ENCODE measurements at places on chromosomes 12 and 14.

DNA sequence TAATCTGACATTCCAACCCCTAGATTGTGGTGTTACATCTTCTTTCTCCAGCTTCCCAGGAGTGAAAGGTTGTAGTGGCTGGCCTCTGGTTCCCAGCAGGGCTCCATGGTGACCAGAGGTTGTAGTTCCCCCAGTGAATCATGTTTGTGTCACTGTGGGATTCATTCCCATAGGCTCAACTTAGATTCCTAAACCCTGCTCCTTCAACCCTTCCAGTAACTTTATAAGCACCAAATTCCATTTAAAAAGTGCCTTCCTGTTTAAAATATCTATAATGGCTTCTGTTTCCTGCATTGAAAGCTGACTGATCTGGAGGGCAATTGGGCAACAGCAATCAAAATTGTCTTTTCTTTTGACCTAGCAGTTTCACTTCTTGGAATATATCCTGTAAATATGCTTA, 40.5 kb upstream of the TBC1D15 start:
- DNase-seq: peak; percentile 33

DNA sequence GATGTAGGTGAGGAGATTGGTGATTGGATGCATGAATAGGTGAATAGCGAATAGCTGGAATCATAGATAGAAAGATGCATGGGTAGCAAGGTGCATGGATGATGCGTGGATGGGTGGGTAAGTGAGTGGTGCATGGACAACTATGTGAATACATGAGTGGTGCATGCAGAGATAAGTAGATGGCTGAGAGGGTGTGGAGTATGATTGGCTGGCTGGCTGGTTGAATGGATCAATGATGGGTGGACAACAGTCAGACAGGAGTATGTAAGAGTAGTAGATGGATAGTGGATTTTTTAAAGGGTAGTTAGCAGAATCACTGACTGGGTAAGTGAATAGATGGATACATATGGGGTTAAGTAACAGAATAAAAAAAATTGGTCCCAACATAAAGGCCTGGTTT, 33.9 kb downstream of the SERPINA3 start:
- no peak for DNase-seq

GRCh38 chr12:55818140-55818728, 393 bp downstream of the ORMDL2 start:
- DNase-seq: peak; percentile 30

- DNase-seq: no peak
Observed at GRCh38 chr12:49543914-49544815, 5.3 kb downstream of the KCNH3 start.

GRCh38 chr14:67167420-67168109, 21.7 kb upstream of the GARIN2 start:
- DNase-seq: no peak

DNA sequence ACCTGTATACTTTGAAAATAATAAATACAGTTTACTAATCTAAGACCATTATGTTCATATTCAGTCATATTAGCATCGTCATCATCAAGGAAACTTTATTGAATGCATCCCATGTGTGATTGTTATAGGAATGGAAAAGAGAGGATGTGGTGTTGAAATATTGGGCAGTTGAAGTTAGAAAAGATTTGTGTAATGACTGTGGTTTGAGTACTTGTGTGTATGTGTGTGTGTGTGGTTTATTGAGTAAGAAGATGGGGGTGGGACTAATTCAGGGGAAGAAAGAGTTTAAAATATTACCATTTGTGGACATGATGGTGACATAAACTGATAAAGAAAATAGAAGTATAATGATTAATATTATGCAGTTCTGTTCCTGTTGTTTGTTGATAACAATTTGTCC, 238.7 kb upstream of the SEL1L start:
- no peak for DNase-seq

GRCh38 chr14:22052795-22053194, 379.2 kb upstream of the OR4E1 start:
- DNase-seq: no peak

- DNase-seq: no peak
Observed at GRCh38 chr14:101228949-101229541, 325.5 kb upstream of the RTL1 start.

GRCh38 chr14:92585981-92586937, 72.7 kb downstream of the RIN3 start:
- peak; percentile 97 for DNase-seq

GRCh38 chr12:3885277-3886094, 12.3 kb upstream of the PARP11 start:
- peak; percentile 28 for DNase-seq

- DNase-seq: no peak
Observed at GRCh38 chr12:106239951-106240335, 7.9 kb downstream of the CKAP4 start.

DNA sequence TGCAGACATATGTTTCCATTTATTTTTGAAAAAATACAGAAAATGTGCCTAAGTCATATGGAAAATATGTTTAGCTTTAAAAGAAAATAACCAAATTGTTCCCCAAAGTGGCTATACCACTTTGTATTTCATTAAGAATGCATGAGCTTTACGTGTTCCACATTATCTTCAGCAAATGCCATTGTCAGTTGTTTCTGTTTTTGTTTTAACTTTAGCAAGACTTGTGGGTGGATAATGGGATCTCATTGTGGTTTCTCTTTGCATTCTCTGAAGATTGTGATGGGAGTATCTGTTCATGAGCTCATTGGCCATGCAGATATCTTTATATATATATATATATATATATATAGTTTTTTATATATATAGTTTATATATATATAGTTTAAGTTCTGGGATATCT, 181.5 kb downstream of the CCER1 start:
- no peak for DNase-seq

DNA sequence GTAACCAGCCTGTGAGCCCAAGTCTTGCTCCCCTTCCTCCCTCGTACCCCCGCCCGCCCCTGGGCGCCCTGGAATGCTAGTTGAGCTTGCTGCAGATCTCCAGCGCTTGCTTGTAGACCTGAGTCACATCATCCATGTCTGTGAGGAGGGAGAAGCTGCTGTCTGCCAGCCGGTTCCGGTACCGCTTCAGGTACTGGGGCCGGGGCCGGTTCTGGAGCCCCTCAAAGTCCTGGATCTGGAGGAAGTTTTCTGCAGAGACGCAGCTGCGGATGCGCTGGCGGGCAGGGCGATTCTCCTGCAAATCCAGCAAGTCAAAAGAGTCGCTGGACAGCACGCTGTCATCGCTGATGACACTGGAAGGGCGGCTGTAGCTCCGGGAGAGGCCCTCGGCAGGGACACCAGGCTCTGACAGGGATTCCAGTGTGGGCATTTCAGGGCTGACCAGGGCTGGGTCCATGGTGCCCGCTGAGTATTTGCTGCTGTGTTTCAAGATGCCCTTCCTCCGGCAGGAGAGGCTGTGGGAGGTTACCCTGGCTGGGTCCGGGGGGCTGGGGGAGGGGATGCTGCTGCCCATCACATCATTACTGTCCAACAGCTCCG, 71.9 kb downstream of the NUAK1 start:
- no peak for DNase-seq

- DNase-seq: peak; percentile 22
Observed at GRCh38 chr12:59115526-59115925, 195.2 kb upstream of the LRIG3 start.

DNA sequence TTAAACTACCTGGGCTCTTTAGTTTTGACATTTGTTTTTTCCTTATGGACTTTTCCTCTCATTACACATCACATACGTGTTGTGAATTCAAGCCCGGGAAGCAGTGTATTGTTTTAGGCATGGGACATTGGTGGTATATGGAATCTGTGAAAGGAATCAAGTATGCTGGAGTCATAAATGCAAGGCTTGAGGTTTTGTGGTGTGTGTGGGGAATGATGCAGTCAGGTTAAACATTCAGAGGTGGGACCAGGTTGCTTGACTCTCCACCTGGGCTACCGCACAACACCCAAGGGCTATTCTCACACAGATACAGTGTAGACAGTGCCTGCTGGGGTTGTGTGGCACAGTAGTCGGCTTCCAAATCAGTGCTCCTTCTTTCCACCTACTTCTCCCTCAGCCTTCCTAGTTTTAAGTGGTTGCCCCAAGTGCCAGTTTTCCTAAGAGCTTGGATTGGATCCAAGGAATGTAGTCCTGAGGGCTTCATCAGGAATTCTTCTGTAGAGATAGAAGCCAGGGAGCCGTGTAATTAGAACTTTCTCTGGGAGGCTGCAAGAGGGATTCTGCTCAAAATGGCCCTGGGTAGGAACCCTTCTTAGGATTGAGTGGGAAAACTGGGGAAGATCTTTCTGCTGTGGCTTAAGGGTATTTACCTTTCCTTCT, 243.7 kb downstream of the C12orf75 start:
- DNase-seq: no peak

- no peak for DNase-seq
Observed at GRCh38 chr12:106521901-106522300, 60.9 kb upstream of the RFX4 start.

- no peak for DNase-seq
Observed at GRCh38 chr12:108029051-108029835, 99.8 kb upstream of the WSCD2 start.

DNA sequence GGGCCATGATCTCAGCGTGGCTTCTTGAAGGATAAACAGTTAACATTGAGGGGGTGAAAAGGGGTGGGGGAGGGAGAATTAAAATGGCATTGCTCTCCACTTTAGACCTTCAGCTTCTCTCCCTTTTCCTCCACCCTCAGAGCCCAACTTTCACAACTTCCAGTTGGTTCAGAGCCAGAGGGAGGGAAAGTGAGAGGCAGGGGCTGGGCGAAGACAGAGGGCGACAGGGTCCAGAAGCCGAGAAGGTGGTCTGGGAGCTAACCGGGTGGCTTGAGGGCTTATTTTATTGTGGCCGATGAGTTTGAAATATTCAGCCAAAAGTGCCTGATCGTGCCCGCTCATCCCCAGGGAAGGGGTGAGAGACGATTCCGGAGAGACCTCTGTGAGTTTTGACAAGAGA, 4.1 kb downstream of the BMP4 start:
- DNase-seq: no peak

DNA sequence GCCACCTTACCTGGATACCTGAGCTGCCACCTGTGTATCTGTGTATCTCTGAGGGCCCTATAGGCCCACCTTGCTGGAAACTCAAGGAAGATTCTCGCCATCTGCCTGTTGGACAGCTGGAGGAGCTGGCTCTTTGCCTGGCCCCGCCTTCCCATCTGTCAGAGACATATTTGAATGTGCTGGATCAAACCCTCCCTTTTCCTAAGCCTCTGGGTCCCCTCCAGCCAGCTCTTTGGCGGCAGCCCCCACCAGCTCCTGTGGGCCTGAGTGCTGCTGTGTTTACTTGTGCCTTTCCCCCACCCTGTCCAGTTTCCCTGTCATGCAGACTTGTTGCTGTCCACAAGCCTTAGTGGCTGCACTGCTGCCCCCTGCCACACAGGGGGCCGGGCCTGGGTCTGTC, 55.9 kb upstream of the SRSF5 start:
- no peak for DNase-seq

- DNase-seq: no peak
Observed at GRCh38 chr12:46491548-46491947, 119.0 kb upstream of the SLC38A2 start.

- peak; percentile 46 for DNase-seq
Observed at GRCh38 chr14:75861161-75861621, 120.6 kb downstream of the TGFB3 start.

GRCh38 chr12:26557326-26557725, 275.7 kb downstream of the ITPR2 start:
- DNase-seq: no peak

- peak; percentile 22 for DNase-seq
Observed at GRCh38 chr12:128817111-128818015, 6.4 kb downstream of the SLC15A4 start.

- no peak for DNase-seq
Observed at GRCh38 chr12:55039395-55040354, 19.9 kb downstream of the NEUROD4 start.

DNA sequence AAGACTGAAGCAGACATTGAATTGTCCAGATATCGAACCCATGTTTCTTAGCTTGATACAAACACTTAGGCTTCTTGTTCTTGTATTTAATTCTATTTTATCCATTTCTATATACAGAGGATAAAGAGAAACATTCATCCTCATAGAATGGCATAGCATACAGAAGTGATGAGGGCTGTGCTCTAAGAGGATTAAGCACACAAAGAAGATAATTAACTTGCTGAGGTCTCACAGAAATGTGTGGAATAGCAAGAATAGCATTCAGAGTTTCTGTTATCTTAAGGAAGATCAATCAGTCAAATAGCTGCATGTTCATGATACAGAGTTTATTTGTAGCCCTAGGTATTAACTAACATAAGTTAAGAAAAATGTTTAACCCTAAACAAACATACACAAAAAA, 27.3 kb upstream of the STRAP start:
- DNase-seq: no peak

GRCh38 chr12:89928467-89928866, 219.8 kb upstream of the ATP2B1 start:
- no peak for DNase-seq

GRCh38 chr12:6842075-6842474, 1.4 kb downstream of the GNB3 start:
- DNase-seq: no peak

DNA sequence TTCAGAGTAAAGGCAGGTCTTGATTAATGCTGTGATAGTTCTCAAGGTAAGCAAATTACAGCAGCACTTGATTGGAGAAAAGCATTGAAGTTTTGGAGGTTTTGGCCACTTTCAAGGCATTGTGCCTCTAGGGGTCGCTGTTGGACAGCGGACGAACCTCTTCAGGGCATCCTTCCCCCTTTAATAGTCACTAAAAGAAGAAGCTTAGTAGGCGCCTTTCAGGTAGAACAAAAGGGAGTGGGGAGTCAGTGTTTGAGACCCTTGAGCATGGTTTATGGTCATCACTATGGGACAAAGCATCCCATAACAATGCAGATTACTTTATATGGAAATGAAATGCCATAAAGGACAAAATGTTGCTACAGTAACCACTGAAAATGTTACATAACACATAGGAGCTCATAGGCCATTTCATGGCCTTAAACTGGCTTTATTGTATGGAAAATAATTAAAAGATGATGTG, 199.5 kb upstream of the DCN start:
- DNase-seq: peak; percentile 54

DNA sequence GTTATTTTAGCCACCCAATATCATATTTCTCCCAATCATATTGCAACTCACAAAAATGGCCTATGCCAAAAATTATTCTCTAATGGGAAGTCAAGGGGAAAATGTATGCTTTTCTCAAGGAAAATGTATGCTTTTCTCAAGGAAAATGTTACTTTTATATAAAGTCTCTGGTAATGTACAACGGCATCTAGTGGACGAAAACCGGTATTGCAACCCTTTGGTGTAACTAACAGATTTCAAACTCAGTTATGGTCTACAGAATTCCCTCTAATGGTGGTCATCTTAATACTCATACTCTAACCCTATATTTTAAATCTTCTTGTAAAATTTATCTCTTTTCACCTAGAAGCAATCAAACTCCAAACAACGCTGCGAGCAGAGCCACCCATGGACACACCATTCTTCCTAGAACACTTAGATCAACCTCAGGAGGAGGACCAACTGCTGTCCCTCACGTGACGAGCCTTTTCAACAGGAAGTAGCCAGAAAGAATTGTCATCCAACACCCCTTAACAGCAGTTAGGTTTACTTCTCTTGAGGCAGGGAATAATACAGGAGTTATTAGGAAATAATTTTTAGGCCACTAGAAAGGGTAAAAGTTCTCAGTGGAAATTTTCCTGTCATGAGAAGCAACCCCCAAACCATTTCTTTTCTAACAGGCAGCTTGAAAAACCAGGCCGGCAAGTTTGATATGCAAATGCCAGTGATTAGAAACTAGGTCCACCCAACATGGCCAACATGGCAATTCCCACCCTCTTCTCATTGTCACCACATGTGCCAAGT, 20.1 kb downstream of the APOBEC1 start:
- peak; percentile 22 for DNase-seq

GRCh38 chr12:108561852-108562347, 496 bp upstream of the ISCU start:
- DNase-seq: no peak

All from HFFc6 (cell line).